Stimulated activated CD8-positive, alpha-beta memory T cell treated with anti-CD3 and anti-CD28 coated beads, Interleukin-15, amount 100 ng/mL, for 24 hours (primary cell): ENCODE measurements at places on chromosomes 16 and 17.

DNA sequence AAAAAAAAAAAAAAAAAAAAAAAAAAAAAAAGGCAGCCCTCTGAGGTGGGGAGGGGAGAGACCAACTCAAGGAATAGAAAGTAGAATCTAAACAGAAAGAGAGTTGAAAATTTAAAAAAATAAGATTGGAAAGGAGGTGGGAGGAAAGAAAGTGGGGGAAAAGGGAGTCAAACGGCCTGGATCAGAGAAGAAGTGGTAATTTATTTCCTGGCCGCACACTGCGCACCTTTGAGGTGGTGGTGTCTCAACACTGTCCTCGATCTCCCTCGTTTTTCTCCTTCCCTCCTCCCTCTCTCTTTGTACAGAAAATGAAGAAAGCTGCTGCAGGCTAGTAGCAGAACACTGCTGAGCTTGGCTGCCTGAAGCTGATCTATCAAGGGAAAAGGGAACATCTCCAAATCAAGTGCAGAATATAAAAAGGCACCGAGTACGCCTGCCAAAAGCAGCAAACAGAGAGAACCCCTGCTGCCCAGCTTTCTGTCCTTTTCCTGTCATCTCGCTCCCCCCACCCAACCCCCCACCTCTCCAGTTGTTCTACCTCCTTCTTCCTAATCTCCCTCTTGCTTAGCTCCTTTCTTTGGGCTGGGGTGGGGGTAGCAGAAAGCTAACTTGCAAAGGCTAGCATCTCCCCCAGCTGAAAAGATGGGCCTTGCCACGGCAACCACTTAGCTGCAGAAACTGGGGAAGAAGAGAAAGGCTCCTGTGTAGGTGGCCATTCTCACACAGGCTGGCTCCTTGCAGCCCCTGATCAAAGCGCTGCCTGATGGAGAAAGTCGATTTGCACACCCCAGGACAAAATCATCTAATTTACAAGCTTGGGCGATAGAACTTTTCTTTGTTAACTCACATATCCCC, 22.5 kb downstream of the AXIN2 start:
- DNase-seq = no peak

GRCh38 chr16:62450291-62450690, 414.1 kb upstream of the CDH8 start:
- DNase-seq = no peak

- no peak for DNase-seq
Observed at GRCh38 chr16:81931927-81932326, 79.3 kb downstream of the SDR42E1 start.

DNA sequence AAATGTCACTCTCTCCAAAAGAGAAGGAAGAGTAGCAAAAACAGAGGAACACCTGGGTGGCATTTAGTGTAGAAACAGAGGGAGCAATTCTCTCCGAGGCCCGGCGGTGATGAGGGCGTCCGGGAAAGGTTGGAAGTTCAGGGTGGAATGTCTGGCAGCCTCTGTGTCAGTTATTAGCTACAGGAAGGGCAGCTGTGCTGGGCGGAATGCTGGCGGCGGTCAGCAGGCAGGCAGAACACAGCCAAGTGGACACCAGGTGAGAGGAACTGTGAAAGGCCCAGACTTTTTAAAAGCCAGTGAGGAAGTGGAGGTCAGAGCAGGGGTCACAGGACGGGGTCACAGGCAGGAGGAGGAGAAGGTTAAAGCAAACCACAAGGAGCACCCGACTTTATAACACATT, 238.1 kb downstream of the NTN1 start:
- DNase-seq = no peak

DNA sequence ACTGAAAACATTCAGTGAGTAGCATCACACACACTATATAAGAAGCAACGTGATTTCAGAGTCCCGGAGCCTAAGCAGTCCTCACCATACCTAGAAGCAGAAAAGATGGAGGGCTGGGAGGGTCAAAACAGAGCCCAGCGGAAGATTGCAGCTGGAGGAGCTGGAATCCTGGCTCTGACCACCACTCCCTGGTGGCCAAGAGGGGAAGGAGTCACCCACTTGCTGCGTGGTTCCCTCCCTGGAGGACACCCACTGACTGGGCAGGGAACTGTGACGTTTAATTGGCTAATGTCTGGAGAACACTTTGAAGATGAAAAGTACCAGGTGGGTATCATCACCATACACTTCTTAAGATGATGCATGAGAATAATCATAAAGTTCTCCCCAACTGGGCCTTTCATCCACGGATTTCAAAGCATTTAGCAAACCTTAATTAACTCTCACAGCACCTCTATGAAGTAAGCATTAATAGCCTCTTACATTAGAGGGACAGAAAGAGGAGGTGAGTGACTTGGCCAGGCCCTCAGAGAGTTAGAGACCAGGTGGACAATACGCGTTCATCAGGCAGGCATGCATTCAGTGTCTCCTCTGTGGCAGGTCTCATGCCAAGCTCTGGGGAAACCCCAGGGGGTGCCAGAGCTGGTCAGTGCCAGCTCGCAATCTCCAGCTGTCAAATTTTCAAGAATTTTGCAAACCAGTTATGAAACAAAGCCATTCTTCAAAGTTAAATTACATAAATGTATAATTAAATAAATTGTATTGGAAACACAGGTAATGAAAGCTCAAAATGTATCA, 137.9 kb downstream of the AXIN2 start:
- no peak for DNase-seq

GRCh38 chr17:64202683-64203344, 60.2 kb downstream of the TEX2 start:
- DNase-seq = no peak

DNA sequence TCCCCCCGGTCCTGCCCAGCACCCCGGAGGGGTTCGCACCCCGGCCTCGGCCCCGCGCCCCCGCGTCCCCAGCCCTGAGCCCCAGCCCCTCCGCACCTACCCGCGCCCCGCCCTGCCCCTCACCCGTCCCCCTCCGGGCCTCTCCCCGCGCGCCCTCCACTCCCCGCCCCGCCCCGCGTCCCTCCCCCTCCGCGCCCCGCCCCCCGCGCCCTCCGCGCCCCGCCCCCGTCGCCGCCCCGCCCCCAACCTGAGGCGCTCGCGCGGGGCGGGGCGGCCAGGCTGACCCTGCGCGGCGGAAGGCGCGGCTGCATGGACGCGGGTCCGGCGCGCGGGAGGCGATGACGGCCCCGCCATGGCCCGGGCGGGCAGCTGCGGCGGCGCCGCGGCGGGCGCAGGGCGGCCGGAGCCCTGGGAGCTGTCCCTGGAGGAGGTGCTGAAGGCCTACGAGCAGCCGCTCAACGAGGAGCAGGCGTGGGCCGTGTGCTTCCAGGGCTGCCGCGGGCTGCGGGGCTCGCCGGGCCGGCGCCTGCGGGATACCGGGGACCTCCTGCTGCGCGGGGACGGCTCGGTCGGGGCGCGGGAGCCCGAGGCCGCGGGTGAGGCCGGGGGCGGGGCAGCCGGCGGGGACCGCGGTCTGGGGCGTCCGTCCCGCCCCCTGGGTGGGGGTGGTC, at the start of gene SPIRE2:
SPIRE2 (plus strand) TSS at position 277 of the 671 bp plus-strand sequence; CDS start at position 353, 76 bp downstream.
- peak; percentile 38 for DNase-seq

GRCh38 chr17:57038486-57038885, 46.6 kb upstream of the AKAP1 start:
- DNase-seq = no peak
